Naive thymus-derived CD8-positive, alpha-beta T cell (primary cell): ENCODE measurements at places on chromosomes 2 and 18. TPM values are rescaled to one million over a fixed set of nuclear protein-coding genes. Genes with fewer than 3 reads are reported as not detected.

CDH20 gene
- 0.21 TPM for total RNA-seq

- DNase-seq: no peak
Observed at GRCh38 chr2:240405684-240406313, 29.7 kb upstream of the GPC1 start.

DNA sequence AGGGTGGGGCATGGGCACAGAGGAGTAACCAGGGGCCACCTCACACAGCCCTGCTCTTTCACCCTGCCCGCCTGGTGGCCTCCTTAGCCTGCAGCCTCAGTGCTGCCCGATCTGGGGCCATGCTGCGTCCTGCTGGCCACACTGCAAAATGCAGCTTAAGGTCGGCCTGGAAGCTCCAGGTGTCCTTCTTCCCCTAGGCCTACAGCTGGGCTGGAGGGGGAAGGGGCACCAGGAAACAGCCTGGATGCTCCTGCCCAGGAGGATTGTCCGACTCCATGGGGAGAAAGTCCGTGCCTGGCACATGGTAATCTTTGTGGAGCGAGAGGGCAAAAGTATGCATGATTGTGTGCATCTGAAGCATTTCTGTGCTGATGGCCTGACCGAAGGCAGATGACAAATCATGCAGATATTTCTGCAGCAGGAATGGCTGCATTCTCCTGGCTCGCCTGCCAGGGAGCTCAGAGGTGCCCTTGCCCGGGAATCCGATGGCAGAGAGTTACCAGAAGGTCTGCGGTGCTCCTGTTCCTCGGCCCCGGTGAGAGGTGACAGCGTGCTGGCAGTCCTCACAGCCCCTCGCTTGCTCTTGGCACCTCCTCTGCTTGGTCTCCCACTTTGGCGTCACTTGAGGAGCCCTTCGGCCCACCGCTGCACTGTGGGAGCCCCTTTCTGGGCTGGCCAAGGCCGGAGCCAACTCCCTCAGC, 12.8 kb upstream of the ALPP start:
- DNase-seq: no peak

DNA sequence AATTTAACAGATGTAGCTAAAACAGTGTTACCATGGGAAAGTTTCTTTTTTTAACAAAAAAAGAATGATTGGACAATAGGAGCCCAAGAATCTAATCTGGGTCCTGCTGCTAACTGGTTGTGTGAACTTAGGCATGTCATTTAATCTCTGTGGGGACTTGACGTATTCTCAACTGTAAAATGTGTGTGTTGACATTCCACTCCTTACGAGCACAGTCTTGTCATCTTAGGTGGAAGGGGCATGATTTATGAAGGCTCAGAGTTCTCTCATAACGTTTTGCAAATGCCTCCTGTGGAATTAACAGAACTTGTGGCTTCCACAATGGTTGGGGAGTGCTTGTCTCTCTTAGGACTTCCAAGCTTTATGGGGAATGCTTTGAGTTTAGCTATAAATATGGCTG, 125.9 kb upstream of the SATB2 start:
- DNase-seq: no peak

- no peak for DNase-seq
Observed at GRCh38 chr2:119157850-119158511, 570 bp downstream of the C1QL2 start.

HNMT gene
- total RNA-seq: 0.11 TPM

DNA sequence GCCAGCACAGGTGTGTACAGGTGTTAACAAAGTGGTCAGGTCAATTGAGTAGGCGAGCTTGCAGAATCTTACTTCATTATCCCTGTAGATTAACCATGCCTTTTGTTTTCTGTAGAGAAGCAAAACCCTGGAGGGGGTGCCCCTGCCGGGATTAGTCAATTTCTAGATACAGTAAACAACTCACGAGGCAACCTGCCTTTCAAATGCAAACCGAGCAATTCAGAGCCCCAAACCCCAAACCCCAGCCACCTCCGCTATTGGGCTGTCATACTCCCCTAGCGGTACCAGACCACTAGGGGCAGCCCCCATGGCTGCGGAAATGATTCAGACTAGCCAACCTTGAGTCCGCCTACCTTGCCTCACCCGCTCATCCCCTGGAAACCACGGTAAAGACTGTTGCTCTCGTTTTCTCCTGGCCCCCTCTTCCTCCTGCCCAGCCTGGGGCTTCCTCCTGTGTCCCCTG, 61.4 kb upstream of the KIF5C start:
- DNase-seq: no peak

SCN7A gene
- not detected for total RNA-seq

WDR33 gene
- 90.2 TPM for total RNA-seq

DNA sequence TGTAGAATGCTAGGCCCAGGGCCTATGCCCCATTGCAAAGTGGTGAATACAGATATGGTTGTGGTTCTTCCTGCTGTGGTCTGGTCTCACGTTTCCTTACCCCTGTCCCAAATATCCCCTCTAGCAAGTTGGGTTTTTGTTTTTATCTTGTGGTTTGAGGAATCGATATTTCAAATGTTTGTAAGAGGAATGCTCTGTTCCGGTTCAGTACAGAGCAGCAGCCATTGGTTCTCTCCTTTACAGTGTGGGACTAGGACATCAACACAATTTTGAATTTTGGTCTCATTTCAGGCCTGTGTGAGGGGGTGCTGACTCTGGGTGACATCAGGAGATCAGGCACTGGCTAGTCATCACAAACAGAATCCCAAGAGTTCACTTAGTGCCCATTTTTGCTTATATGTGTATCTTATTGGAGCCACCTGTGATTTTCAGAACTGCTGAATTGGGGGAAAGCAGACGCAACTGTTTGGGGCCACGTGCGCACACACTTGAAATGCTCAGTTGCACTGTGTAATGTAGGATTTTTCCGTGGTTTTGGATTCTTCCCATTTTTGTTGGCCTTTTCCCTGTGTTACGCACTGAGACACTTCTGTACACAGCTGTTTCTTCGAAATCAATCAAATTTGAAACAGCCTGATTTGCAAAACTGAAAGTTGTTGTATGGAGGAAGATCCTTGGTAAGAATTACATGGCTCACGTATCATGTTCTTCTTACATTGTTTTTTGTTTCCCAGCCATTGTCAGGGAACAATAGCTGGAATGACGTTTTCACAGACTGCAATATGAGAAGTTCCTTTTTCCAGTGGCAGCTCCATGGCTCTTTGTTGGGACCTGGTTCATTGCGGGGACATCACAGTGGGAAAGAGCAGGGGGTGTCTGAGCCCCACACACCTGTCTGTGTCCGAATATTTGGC, 8.6 kb downstream of the SH3BP4 start:
- no peak for DNase-seq

GRCh38 chr2:74817304-74817675, 16.6 kb upstream of the HK2 start:
- no peak for DNase-seq

RBM44 gene
- total RNA-seq: 0.91 TPM

- no peak for DNase-seq
Observed at GRCh38 chr2:223915071-223915470, 30.1 kb downstream of the WDFY1 start.

TMEM178A gene
- 0.47 TPM for total RNA-seq

- DNase-seq: no peak
Observed at GRCh38 chr2:166091439-166091838, 36.4 kb downstream of the SCN1A start.

DNA sequence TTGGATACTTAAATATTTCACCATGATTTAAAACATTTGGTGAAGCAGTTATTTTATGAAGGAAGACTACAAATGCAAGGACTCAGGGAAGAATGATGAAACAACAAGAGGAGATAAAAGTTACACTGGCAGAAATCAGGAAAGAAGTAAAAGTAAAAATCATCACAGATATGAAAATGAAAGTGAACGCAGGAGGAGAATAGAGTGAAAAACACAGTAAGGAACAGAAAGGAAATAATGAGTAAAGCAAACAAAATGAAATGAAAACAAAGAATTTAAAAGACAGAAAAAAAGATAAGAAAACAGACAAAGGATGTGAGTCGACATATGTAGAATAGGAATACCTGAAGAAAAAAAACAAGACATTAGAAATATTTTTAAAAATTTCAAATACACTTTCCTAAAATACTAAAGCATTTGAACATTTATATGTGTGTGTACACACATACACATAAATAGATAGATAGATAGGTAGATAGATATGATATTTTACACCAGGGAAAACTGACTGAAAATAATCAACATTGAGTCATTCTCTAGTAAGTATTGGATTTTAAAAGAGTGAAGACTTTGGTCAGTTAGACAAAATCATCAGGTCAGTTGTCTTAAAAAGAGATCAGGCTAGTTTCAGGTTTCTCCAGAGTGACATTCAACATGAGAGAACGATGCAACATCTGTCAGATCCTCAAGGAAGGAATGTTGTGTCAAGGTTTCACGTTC, 12.1 kb upstream of the KDSR start:
- no peak for DNase-seq

- DNase-seq: no peak
Observed at GRCh38 chr2:122194546-122194945, 439.1 kb downstream of the TSN start.

- no peak for DNase-seq
Observed at GRCh38 chr18:14921031-14921430, 173.1 kb downstream of the ANKRD30B start.

- DNase-seq: no peak
Observed at GRCh38 chr2:168085801-168086361, 161.5 kb downstream of the STK39 start.

- DNase-seq: no peak
Observed at GRCh38 chr2:228747483-228747882, 523.6 kb downstream of the PID1 start.

- no peak for DNase-seq
Observed at GRCh38 chr2:138079976-138080375, 115.7 kb downstream of the HNMT start.

DNA sequence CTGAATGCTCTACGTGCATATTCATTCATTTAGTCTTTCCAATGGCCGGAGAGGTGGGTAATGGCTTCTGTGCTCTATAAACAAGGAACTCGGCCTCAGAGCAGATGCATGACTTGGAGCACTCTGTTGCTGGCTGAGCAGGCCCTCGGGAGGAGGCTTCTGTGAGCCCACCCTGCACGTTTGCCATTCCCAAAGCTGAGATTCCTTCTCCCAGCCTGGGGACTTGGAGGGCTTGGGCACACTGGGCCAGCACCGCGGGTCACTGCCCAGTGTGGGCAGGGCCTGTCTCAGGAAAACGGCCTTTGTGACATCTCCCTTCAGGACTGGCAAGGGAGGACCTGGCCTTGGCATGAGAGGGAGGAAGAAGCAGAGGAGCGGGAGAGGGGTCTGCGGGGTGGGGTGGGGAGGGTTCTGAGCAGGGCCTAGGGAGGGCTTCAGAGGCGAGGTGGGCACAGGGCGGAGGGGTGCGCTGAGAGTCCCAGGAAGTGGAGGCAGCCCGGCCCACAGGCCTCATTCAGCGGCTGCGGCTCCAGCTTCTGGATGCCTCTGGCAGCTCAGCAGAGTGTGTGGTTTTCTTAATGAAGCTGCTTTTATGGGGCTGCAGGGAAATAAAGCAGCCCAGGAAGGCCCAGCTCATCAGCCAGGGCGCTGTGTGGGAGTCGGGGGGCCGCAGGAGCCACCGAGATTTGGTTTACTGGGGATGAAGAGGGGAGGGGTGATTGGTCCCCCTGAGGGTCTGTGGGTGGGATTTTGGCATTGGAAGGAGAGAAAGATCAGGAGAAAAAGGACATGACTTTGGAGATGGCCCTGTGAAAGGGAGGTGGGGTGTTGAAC, 51.7 kb upstream of the OTOF start:
- no peak for DNase-seq

OR6B2 gene
- total RNA-seq: not detected

LHCGR gene
- total RNA-seq: not detected

- no peak for DNase-seq
Observed at GRCh38 chr18:76847916-76848315, 25.6 kb downstream of the ZNF236 start.

ASIC4 gene
- 0.21 TPM for total RNA-seq

GRCh38 chr2:126835831-126836230, 62.9 kb upstream of the TEX51 start:
- DNase-seq: no peak

DNA sequence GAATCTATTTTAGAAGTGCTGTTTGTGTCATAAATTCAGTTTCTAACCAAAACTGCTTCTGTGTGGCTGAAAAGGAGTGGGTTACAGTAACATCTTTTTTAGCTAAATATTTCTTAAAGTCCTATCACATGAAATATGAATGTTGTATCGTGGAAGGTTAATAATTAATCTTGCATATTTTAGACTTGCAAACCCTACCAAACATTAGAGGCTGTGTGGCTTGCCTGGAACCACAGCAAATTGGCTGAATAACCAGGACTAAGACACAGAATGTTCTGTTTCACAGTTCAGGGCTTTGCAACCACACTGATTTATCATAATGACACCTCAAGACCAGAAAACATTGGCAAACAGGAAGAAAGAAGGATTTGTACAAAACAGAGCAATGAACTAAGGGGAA, 208.9 kb upstream of the CNTNAP5 start:
- DNase-seq: no peak

KIF5C gene
- 8.0 TPM for total RNA-seq

- DNase-seq: no peak
Observed at GRCh38 chr2:193695367-193695766, 1500.6 kb upstream of the TMEFF2 start.

DNA sequence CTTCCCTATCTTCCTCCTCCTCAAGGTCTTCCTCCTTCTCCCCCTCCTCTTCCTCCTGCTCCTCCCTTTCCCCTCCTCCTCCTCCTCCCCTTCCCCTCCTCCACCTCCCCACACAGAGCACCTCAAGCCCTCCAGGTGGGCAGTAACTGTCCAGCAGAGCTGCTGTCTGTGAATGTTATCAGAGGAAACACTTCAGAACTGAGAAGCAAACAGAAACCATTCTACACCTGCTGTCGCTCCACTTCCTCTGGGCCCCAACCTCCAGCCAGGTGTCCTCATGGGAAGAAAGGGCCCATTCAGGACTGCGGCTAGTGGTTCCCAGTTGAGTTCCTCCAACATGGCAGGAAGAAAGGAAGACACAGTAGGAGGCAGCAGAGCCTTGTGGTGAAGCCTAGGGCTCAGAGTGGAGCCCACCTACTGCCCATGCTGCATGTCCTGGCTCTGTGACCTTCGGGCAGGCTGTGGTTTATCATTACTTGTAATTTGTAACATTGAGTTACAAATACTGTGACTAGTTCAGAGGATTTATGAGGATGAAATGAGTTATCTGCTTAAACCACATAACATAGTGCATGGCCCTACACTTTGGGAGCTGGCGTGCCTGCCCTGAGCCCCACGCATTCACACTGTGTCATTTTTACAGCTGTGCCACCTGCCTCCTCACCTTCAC, 165.9 kb upstream of the ID2 start:
- no peak for DNase-seq

PTPRM gene
- 0.52 TPM for total RNA-seq
